ENCODE measurements at places on chromosomes 3 and 15. TPM values are rescaled to one million over a fixed set of nuclear protein-coding genes. Genes with fewer than 3 reads are reported as not detected.

GRCh38 chr3:188947401-188948280 lies 224.1 kb upstream of the TPRG1 start:
- peak; percentile 98 for DNase-seq

The DNAJA4 gene
- 22.4 TPM for polyA plus RNA-seq

DNA sequence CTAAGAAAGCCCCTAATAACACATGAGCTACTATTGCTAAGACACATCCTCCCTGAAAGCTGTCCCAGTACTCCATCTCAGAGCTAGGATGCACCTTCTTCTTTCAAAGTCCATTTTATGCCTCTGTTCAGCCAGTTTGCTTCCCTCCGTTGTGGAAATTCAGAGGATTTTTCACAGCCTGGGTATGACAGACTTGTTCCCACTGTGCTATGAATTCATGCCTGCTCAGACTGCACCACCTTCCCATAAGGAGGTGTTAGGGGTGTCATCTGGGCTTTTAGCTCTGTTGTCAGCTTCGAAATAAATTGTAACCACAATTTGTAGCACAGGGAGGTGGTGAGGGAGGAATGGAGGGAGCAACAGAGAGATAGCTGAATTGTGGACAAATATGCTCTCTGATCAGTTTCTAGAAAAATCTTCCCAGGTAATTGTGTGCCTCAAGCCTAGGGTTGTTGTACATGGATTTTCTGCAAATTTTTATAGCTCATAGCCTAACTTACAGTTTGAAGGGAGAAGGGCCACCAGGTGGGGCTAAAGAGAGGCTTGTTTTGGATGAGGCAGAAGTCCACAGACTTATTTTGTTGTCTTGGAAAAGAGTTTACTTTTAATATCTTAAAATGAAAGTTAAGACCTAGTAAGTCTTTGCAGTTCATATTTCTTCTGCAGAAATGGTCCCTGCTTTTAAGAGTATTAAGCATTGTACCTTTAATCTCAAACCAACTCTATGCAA lies 462.0 kb downstream of the PDCD6IP start:
- peak; percentile 67 for DNase-seq

- no peak for DNase-seq
Measured at GRCh38 chr3:58183221-58183620, 27.6 kb downstream of the DNASE1L3 start.

DNA sequence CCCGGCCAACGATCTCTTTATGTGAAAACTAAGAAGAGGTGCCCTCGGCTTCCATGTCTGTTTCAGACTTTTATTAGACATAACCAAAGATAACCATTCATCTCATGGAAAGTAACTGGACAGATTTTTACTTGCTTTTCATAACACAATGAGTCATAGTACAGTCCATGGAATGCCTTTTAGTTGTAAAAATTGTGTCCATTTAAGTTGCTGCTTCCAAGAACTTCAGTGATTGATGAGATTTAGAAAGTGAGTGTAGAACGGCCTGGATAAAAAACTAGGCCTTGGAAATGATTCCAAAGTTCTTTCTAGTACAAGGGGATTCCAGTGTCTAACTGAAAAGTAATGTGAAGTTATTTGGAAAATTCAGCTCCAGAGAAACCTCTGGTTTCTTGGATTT lies 10.8 kb downstream of the EIF2AK4 start:
- no peak for DNase-seq

The DNAJC13 gene
- 57.0 TPM for polyA plus RNA-seq

The PLCH1 gene
- 10.7 TPM for polyA plus RNA-seq
